ENCODE measurements at places on chromosomes 12 and 14.

GRCh38 chr12:121894633-121895032 lies 6.0 kb downstream of the PSMD9 start:
- no peak for DNase-seq

DNA sequence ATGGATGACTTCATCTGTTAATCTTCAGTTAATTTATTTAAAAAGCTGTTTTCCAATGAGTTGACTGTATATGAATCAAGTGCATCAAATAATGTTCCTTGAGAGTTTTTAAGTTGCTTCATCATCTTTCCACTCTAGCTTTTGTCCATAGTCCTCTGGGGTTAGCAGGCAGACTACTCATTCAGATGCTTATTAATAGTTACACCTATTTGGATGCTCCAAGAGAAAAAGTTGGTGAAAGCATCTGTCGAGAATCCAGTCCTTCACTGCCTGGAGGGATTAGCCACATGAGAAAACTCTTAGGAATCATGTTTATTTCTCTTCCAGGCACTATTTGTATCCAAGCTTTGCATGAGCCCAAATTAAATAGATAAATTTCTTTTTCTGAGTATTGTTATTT lies 70.2 kb downstream of the DACT1 start:
- DNase-seq = no peak

GRCh38 chr14:99676657-99677056 lies 7.4 kb upstream of the CYP46A1 start:
- DNase-seq = no peak

- DNase-seq = no peak
These were observed 552.7 kb downstream of the SNAPC1 start for GRCh38 chr14:62314871-62315270.

DNA sequence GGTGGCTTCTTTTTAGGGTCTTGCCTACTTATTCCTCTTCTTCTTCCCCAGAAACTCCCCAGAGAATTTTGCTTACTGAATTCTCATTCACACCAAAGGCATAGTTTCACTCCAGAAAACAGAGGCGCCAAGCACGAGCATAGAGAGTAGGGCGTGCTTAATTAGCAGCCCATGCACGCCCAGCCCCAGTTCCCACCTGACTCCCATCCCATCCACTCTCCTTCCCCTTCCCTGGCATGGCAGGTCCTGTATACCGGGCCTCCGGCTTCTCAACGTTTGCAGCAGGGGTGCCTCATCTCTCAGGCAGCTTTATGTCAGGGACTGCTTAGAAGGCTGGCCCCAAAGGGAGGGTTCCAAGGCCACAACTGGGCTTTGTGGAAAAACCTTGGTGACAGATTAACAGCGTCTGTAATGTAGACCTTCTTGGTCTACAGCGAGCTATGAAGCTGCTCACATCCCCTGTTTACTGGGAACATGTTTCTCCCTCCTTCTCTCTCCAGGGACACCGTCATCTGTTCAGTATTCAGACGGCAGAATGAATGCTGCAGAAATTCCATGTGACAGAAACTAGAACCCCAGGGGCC lies 62.7 kb downstream of the ACTN1 start:
- DNase-seq = no peak

GRCh38 chr12:89239534-89239933 lies 112.8 kb downstream of the DUSP6 start:
- DNase-seq = no peak

GRCh38 chr14:73870525-73871235 lies 16.0 kb upstream of the ZNF410 start:
- DNase-seq = no peak

- no peak for DNase-seq
These were observed 115.4 kb upstream of the OVCH1 start for GRCh38 chr12:29612912-29613311.

- DNase-seq = no peak
These were observed 374.5 kb downstream of the EMP1 start for GRCh38 chr12:13571035-13571434.

DNA sequence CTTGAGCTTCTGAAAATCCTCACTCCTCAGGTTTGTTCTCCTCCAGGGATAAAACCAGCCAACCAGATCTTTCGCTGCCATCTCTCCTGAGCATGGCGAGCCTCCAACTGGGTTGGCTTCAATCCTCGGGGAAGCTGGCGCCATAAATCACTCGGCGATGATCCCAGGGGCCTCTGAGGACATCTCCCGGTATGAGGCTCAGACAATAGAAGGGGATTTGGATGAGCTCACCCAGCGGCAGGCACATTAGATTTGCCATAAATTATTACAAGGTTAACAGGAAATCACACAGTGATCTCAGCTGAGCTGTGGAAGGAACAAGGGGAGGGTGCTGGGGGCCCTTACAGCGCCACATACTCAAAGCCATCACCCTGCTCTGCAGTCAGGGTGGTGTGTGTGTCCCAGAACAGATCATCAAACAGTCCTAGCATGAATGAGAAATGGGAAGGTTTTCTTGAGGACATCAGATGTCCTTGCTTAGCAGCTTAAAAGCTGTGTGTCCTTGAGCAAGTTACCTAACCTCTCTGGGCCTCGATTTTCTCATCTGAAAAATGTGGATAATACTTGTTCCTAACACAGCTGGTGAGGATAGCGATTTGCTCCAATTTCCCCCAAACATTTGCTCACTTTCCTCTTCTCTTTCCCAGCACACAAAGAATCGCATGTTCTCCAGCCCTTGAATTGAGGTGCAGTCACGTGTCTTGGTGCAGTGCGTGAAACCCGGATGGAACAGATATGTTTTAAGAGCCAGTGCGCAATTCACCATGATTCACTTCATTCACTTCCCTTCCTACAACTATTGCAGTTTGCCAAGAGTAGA lies 142.8 kb downstream of the SCARB1 start:
- DNase-seq = no peak

GRCh38 chr12:81798294-81798693 lies 39.1 kb upstream of the PPFIA2 start:
- DNase-seq = no peak

DNA sequence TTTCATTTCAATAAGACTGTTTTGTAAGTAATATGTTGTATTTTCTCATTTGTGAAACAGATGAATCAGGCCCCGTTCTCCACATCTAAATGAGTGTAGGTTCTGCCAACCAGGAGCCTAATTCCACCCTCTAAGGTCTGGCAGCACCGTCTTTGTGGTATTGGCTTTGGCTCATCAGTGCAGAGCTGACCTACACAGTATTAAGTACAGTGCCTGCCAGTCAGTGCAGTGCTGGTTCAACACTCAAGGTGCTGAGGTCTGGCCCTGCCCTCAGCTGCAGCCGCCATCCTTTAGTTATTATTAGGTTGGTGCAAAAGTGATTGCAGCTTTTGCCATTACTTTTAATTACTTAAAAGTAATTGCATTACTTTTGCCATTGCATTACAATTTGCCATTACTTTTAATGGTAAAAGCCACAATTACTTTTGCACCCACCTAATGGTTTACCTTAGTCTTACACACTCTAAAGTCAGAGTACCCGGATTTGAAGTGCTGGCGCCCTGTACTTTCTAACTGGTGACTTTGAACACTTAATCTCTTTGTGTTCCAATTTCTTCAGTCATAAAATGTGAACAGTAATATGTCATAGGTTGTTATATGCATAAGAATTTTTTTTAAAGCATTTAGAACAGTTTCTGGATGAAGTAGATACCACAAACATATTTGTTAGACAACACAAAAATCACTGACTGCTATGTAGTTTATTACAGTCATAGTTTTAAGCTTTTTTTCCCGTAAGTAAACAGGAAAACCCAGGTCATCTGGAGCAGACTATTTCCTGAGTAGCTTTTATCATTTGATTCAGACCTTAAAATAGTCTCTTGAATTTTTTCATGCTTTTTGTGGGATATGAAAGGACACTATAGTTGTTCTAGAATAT lies 99.5 kb downstream of the SYNE2 start:
- DNase-seq = no peak

GRCh38 chr12:5466521-5466960 lies 34.6 kb downstream of the NTF3 start:
- DNase-seq = no peak

DNA sequence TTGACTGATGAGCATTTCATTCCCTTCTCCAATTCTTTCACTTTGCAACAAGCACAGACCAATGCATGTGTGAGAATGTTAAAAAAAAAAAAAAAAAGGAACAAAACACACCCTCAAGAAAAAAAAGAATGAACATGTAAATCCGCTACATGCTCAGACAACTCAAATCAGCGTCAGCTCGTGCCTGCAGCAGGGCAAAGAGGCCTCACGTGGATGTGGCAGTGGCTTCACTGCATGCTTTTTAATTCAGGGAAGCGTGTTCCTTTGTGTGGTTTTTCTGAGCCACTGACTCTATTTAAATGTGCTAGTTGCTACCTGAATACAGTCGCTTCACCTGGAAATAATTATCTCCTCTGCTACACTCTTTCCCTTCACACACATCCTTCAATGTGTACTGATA lies 55.1 kb downstream of the PPP1R36 start:
- DNase-seq = no peak

DNA sequence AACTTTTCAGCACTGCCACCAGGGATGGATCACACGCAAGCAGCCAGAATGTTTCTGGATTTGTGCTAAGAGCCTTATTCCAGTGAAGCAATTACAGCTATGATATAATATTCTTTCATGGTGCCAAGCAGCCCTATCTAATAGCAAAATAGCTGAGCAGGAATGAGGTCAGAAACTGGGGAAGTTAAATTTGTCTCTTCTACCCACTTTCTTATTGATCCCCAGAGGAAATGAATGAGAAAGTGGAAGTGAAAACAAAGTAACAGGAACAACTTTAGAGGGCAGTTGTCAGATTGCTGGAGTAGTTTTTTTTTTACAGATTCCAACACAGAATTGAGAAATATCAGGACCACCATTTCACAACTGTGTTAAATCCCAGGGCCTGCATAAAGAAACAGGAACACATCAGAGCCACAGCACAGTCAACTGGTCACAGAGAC lies 44.8 kb downstream of the GCH1 start:
- DNase-seq = no peak

GRCh38 chr14:56261046-56261445 lies 142.8 kb downstream of the PELI2 start:
- no peak for DNase-seq

- DNase-seq = no peak
These were observed 13.9 kb downstream of the TMEM119 start for GRCh38 chr12:108583991-108584390.

- no peak for DNase-seq
These were observed 74.4 kb upstream of the ANO4 start for GRCh38 chr12:100720016-100720654.

- DNase-seq = no peak
These were observed 667.5 kb upstream of the TMEM132C start for GRCh38 chr12:127599436-127599835.

- DNase-seq = no peak
These were observed 42.4 kb downstream of the ERH start for GRCh38 chr14:69355607-69356281.

GRCh38 chr12:836952-837351 lies 84.6 kb downstream of the WNK1 start:
- no peak for DNase-seq

GRCh38 chr12:9797722-9798619 lies 29.3 kb upstream of the KLRF1 start:
- peak; percentile 12 for DNase-seq

GRCh38 chr12:113180333-113180732 lies 4.9 kb downstream of the DDX54 start:
- no peak for DNase-seq

DNA sequence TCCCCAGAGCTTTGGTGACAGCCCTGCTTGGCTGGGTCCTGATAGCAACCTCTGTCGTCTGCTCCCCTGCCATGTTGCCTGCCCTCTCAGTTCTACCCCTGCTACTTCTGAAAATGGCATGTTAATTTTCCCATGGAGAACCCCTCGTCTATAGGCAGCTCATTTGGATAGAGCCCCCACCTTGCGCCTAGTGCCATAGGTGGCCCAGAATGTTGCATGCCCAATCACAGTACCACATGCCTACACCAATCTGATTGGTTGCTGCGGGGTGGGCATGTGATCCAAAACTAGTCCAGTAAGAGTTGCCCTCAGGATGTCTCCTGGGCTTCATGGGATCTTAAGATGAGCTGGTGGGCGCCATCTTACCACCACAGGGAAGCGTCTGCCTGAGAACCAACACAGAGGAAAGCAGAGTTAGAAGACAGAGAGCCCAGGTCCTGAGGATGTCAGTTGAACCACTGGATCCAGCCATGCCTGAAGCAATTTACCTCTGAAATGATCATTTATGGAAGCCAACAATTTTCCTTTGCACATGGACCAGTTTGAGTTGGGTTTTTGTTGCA lies 85.7 kb downstream of the PAPOLA start:
- DNase-seq = no peak

- no peak for DNase-seq
These were observed 115.0 kb downstream of the BTG1 start for GRCh38 chr12:92030618-92031017.

DNA sequence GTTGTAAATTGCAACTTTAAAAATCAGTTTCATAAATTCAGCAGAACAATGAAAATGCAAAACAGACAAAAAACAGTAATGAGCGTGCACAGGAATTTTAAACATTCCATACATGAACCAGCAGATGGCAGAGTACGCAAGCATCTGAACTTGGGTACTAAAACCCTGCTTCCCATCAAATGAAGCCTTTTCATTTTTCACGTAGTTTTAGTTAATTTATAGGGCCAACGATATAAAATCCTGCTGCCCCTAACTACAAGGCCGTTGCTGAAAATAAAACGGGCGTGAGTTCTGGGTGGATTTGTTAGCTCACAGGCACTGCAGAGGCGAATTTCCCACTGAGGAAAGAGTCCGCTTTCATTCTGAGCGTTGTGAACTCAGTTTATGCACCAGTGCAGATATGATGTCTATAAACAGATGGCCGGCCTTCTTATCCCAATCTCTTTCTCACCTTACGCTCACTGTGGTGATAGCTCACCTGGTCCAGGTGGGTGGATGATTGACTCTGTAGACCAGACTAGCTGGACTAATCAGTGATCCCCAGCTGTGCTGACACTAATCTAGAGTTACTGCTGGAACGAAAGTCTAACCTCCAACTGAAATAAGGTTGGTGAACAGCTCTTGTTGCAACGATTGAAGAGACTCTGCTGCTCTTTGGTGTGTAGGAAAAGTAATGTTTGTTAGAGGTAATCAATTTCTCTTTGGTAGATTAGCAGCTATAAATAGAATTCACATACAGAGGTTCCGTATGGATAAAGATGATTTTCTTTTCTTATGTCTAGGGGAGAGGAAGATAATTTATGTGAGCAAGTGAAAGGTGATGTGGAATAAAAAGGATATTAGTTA lies 89.2 kb downstream of the PDZRN4 start:
- DNase-seq = peak; percentile 14

DNA sequence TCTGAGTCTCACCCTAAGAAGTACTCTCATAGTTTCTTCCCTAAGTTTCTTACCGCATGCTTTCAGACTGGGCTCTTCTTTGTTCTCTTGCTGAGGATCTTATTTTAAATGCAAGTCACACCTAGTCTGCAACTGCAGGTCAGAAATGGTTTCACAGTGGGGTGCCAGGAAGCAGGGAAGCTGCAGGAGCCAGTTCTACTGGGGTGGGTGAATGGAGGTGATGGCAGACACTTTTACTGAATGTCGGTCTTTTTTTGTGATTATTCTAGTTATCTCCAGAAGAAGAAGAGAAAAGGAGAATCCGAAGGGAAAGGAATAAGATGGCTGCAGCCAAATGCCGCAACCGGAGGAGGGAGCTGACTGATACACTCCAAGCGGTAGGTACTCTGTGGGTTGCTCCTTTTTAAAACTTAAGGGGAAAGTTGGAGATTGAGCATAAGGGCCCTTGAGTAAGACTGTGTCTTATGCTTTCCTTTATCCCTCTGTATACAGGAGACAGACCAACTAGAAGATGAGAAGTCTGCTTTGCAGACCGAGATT lies 1.7 kb downstream of the FOS start:
- DNase-seq = no peak

Data from HFF-Myc (cell line).